Uterus (tissue), 4 donors: ENCODE measurements at places on chromosomes 4 and X.

DNA sequence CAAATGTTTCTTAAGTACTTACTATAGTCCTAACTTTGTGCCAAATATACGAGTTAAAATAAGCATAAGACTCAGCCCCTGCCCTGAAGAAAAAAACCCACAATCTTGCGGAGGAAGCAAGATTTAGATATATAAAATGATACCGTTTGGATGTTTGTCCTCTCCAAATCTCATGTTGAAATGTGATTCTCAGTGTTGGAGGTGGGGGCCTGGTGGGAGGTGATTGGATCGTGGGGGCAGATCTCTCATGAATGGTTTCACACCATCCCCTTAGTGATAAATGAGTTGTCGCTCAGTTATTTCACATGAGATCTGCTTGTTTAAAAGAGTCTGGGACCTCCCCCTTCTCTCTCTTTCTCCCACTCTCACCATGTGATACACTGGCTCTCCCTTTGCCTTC lies 28.7 kb downstream of the EFHC2 start:
- no peak for DNase-seq

- DNase-seq = no peak
These were observed 25.2 kb upstream of the G3BP2 start for GRCh38 chr4:75698162-75698962.

GRCh38 chr4:60726779-60727178 lies 473.3 kb upstream of the ADGRL3 start:
- DNase-seq = no peak

DNA sequence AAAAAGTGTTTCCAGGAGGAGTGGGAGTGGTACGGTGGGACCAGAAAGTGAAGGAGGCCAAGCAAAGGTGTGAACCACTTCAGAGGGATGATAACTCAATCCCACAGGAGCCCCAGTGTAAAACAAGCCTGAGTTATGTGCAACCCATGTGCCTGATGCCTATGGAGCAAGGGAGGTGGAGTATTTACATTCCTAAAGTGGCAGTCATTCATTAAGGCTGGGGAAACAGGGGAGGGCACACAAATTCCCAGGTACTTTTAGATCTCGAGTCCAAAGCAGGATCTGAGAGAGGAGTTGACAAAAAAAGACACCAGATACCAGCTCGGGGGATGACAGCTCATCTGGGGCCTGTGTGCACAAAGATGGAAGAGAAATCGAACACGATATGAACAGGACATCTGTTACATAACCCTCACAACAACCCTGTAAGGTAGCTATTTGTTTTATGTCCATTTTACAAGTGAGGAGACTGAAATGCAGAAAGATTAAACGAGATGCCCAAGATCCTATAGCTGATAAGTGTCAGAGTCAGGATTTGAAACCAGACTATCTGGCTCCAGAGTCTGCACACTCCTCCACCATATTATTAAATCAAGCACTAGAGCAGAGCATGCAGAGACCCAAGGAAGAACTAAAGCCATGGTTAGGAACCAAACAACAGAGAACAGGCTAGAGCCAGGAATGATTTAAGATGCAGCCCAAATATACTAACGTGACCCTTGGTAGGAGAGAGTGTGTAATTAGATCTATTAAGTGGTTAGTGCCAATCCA lies 91.9 kb upstream of the MAPK10 start:
- peak; percentile 18 for DNase-seq

DNA sequence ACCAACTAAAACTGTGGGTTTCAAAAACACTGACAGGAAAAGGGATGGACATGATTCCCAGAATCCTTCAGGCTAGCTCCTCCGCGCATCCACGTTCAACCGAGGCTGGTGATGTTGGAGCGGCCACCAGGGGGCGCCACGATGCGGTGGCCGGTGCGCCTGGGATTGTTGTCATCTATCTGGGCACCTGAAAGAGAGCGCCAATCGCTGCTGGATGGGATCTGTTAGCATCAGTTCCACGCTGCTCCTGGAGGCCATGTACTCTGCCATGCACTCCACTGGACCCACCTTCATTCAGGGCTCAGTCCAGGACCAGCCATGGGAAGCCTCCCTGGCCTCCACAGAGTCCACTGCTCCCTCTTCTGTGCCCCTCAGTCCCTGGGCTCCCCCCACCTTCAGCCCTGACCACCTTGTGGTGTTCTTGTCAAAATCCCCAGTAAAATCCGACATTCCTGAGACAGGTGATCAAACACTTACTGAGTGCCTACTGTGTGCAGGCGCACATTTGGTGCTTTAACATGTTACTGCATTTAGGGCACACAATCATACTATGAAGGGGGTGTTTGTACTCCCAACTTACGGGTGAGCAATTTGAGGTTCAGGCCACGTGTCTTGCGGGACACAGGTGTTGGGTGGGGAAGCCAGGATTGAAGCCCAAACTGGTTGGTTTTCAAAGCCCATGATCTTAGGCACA lies 71.1 kb downstream of the CRMP1 start:
- no peak for DNase-seq

- DNase-seq = no peak
These were observed 278.8 kb upstream of the NDST3 start for GRCh38 chr4:117755438-117755837.

DNA sequence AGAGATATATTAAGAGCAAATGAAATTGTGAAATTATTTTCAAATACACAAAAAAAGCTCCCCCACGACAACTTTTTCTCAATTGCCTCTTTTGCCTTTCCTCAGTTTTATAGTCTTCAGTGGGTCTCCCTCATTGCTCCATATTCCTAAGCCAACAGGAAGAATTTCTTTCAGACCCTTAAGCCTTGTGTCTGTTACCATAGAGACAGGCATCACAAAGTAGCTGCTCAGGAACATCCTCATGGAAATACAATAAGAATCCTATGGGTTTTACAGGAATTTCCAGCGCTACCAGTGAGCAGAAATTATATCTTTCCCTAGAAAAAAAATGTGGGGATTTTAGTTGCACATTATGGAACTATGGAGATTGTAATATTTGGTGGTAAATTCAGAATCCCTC lies 121.9 kb upstream of the DMD start:
- no peak for DNase-seq

- no peak for DNase-seq
These were observed 172.5 kb downstream of the HNRNPD start for GRCh38 chr4:82201303-82201702.

DNA sequence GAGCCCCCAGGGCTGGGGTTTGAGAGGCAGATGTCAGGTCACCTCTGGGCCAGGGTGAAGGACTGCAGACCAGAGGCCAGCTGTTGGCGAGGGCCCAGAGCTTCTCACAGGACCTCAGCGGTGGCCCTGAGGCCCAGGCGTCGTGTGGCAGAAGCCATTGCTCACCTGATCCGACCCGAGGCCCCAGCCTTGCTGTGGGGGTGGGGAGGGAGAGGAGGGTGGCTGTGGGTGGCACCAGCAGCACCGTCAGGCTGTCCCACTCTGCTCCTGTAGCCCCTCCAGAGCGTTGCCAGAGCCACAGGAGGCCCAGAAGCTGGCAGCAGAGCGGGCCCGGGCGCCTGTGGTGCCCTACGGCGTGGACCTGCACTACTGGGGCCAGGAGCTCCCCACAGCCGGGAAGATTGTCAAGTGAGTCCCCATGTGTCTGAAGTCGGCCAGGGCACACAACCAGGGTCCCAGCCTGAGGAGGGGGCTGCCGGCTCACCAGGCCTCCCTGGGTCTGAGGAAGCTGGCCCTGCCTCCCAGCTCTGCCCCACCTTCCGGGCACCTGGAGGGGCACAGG lies 28.8 kb downstream of the UVSSA start:
- DNase-seq = no peak

DNA sequence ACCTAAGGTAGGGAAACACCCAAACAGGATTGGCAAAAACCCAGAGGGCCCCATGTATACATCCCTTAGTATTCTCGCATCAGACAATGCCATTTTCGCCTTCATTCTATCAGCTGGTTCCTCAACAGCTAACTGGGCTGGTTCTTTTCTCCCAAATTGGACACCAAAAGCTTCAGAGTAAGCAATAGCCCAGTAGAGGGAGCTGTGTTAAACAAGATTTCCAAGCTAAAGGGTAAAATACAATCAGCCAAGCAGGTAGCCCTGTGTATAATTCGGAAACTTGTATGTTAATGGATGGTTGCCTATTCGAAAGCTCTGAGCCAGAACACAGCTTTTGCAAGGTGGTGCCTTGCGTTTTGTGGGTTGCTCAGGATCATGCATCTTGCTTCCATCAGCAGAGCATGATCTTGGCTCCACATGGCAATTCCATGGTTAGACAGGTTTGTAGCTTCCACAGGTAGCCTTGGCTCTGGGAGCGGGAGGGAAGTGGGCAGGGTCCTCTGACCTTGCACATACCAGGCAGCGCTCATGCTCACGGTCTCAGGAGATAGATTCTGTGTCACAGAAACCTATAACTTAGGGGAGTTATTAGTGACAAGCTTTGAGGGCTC lies 115.2 kb upstream of the LNX1 start:
- peak; percentile 40 for DNase-seq

GRCh38 chrX:74107666-74108065 lies 196.3 kb upstream of the ZCCHC13 start:
- no peak for DNase-seq

DNA sequence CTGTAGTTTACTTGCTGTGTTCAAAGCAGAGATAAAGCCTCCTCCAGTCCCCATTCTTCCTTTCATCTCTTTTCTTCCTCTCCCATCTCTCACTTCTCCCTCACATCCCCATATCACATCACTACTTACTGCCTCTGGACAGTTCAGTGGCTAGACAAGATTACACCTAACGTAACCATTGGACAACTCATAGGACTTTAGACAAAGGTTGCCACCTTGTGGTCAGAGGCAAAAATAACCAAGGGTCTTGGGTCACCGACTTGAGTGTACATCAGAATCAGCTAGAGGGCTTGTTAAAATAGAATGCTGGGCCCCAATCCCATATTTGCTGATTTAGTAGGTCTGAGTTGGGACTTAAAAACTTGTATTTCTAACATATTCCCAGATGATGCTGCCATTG lies 109.3 kb upstream of the DGKK start:
- DNase-seq = no peak

GRCh38 chr4:40182001-40182400 lies 14.8 kb upstream of the RHOH start:
- DNase-seq = no peak

- DNase-seq = no peak
These were observed 121.7 kb downstream of the TLL1 start for GRCh38 chr4:165994701-165995100.

GRCh38 chr4:6277139-6277802 lies 7.6 kb downstream of the WFS1 start:
- DNase-seq = no peak

DNA sequence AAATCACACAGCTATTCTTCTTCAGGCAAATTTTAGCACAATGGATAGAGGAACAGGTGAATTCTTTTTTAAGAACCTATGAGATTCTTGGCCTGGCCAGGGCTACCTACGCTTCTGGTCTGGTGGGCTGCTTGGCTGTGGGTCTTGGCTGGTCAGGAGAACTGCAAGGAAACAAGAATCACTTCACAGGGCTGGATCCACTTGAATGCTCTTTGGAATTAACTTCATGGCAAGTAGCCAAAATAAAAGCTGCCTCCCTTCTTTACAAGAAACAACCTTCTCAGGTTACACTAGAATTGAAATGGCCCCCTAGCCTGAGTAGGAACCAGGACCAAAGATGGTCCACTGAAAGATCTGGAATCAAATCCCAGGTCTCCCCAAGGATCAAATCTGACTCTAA lies 519.1 kb downstream of the IQCM start:
- no peak for DNase-seq

GRCh38 chrX:124217304-124218251 lies 114.9 kb upstream of the TEX13D start:
- DNase-seq = no peak

GRCh38 chrX:110954428-110955100 lies 141.4 kb upstream of the PAK3 start:
- DNase-seq = no peak

DNA sequence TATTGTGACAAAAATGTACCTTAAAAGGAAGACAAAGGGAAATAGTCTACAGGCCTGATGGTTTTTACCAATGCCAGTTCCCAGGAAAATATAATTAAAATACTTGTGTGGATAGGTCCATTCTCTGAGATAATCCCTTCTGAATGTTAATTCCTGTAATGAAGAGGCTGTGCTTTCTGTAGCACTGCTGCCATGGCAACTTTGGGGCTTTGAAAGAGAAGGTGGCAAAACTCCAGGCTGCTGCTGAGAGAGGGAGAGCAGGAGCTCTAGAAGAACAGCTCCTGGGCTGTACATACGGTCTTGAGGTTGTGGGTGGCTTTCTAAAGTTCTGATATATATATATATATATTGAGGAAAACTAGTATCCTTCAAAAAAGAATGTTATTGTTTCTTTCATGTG lies 125.4 kb downstream of the PDLIM5 start:
- peak; percentile 69 for DNase-seq

- DNase-seq = no peak
These were observed 53.8 kb upstream of the LNX1 start for GRCh38 chr4:53645108-53645507.

DNA sequence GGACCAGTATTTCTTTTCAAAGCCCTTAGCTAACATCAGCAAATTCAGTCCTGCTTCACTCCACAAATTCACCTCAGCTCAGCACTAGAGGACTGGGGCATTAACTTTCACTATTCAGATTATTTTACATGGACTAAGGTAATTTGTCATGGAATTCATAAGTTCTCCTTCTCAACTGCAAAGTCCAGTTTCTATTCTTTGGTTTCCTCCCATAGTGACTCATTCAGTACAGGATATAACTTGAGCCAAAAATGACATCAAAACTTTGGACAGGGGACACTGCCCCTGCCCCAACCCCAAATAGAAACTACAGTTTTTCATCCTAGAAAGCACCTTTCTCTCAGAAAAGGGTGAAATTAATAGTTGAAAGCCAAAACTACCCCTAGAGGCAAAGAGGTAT lies 52.7 kb downstream of the COX7B2 start:
- no peak for DNase-seq

GRCh38 chr4:175824076-175824475 lies 12.0 kb upstream of the GPM6A start:
- DNase-seq = no peak
